ENCODE measurements at places on chromosomes 3 and 15.

DNA sequence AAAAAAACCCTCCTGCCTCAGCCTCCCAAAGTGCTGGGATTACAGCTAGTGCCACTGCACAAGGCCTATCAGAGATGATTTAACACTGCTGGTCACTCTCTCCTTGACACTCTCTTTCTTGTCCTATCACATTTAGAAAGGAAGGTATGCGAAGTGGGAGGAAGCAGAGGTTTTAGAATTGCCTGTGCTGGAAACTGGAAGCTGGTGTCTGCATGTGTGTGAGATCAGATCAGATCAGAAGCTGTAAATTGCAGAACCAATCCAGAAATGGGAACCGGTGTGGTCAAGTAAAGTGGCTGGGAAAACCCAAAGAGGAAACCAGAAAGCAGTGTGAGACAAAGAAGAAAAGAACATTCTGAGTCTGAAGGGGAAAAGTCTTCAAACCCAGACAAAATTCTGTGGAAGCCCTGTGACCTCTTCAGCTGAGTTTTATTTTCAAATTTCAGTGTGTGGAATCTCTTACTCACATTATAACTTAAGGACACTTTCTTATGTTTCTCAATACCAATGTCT lies 2.8 kb downstream of the EFHB start:
- no peak for DNase-seq

- DNase-seq = no peak
Observed at GRCh38 chr3:19917167-19917566, 16.9 kb downstream of the EFHB start.

GRCh38 chr3:22565393-22565792 lies 637.7 kb upstream of the UBE2E2 start:
- DNase-seq = no peak

DNA sequence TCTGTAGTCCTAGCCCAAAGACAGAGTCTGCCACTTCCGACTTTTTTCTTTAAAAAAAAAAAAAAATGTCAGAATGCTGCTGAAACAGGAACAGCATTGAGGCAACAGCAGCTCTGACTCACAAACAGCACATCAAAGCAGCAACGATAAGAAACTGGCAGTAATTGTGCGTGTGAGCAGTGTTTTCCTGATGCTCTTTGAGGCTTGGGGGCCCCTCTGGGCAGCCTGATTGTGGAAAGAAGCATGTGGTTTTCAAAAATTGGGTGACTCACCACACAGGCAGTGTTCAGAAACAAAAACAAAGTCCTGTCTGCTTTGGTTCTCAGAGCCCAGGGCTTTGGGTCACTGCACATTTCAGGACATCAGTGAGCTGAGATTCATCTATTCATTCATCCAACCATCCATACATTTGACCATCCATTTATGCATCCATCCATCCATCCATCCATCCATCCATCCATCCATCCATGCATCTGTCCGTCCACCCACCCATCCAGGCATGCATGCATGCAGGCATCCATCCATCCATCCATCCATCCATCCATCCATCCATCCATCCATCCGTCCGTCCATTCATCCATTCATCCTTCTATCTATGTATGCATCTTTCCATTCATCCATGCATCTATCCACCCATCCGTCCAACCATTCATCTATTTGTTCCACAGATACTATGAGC lies 308.4 kb downstream of the RPLP1 start:
- no peak for DNase-seq

GRCh38 chr15:39145854-39146625 lies 434.8 kb upstream of the THBS1 start:
- no peak for DNase-seq

GRCh38 chr3:63497641-63498040 lies 154.8 kb upstream of the SNTN start:
- DNase-seq = no peak

All from NCI-H526 treated with DMSO at 0.1 percent for 48 hours (cell line).